ENCODE measurements at places on chromosomes 6 and 20.
A peak's percentile ranks its signal among the peaks of the same experiment; 100 is the strongest.

DNA sequence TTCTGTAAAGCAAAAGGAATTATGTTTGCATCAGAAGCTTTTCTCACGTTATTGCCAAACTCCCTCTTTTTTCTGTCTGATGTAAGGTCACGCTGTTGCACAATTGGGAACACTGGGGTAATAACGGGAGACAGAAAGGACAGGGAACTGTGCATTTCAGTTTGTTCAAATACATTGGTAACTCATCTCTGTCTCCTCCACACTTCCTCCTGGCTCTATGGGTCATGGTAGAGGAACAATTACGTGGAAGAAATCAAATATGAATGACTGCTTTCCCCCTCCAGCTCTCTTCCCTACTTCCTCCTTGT, 132.2 kb upstream of the TNFAIP3 start:
- H3K27me3 ChIP-seq: no peaks in the 10 kb centered on the region
- no peaks in the 10 kb centered on the region for H3K36me3 ChIP-seq
- H3K4me3 ChIP-seq: no peak overlapping the region
- ATAC-seq: no peak
- peaks cover 16% of the 10 kb centered on the region for H3K4me1 ChIP-seq

DNA sequence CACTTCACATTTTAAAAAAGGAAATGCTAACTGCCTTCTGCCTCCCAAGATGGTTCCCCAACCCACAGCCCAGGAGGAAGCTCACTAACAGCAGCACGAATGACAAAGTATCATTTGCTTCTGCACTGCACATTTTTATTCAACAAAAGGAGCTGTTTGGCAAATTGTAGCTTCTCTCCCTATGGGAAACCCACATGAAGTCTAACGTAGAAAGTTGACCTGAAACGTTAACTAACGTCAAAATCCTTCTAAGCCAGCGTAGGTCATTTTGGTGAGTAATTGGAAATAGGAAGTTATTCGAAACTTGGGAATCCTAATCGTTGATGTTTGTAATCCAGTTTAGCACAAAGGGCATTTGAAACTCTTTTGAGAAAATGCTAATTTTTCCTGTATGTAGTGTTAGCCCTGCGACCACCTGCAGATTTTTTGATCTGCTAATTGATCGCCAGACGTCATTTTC, 2.9 kb downstream of the SALL4 start:
- no peak overlapping the region for H3K4me3 ChIP-seq
- H3K4me1 ChIP-seq: no peaks in the 10 kb centered on the region
- no peaks in the 10 kb centered on the region for H3K36me3 ChIP-seq
- no peak overlapping the region for H3K27ac ChIP-seq

DNA sequence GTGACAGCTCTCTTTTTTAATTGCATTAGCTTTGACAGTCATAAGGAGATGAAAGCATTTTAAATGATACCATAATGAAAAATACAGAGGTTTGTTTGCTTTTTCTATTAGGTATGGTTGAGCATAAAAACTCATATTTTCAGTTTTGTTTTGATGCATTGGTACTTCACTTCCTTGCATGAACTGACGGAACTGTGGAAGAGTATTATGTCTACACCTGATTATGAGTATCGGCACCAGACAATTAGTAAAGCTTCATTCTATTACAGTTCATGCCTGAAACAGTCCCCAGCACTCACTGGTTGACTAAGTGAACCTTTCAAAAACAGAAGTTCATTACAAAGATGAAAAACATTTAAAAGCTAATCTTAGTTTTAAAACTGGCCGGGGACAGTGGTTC, 593.0 kb downstream of the GRIK2 start:
- no peak for ATAC-seq
- no peaks in the 10 kb centered on the region for H3K4me1 ChIP-seq
- H3K36me3 ChIP-seq: no peaks in the 10 kb centered on the region

DNA sequence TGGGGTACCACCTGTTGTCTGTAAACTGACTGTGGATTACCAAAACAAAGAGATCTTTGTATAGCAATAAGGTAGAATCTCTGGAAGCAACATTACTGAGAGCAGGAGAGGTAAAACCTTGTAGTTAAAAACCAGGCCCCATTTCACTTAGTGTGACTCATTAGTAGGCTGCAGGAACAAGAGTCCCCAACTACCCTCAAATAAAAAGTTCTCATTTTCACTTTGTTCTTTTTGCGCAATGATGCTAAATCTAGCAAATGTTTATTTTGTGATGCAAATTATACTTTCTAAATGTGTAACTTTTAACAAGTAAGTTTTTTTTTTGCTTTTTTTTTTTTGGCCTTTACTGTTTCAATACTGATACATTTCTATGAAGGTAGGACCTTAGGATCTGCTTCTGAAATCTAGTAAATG, 67.1 kb downstream of the ESF1 start:
- no peak for ATAC-seq
- H3K27ac ChIP-seq: no peak overlapping the region
- H3K36me3 ChIP-seq: peaks cover 90% of the 10 kb centered on the region
- H3K27me3 ChIP-seq: no peaks in the 10 kb centered on the region

- no peak overlapping the region for H3K4me3 ChIP-seq
- no peaks in the 10 kb centered on the region for H3K4me1 ChIP-seq
- no peak for ATAC-seq
- H3K27me3 ChIP-seq: no peaks in the 10 kb centered on the region
- H3K27ac ChIP-seq: no peak overlapping the region
Measured at GRCh38 chr20:44231713-44232468, 15.2 kb upstream of the GDAP1L1 start.

GRCh38 chr6:23498013-23498412, 628.0 kb upstream of the NRSN1 start:
- H3K4me1 ChIP-seq: no peaks in the 10 kb centered on the region
- ATAC-seq: no peak
- no peaks in the 10 kb centered on the region for H3K27me3 ChIP-seq
- H3K27ac ChIP-seq: no peak overlapping the region

- H3K27ac ChIP-seq: no peak overlapping the region
- H3K4me3 ChIP-seq: no peak overlapping the region
- ATAC-seq: no peak
- no peaks in the 10 kb centered on the region for H3K36me3 ChIP-seq
- H3K4me1 ChIP-seq: no peaks in the 10 kb centered on the region
Measured at GRCh38 chr6:168526841-168527281, 85.9 kb downstream of the SMOC2 start.

GRCh38 chr6:64685401-64685800, 1021.6 kb downstream of the EYS start:
- H3K4me1 ChIP-seq: no peaks in the 10 kb centered on the region
- H3K27me3 ChIP-seq: no peaks in the 10 kb centered on the region
- no peak for ATAC-seq
- H3K36me3 ChIP-seq: no peaks in the 10 kb centered on the region

- no peaks in the 10 kb centered on the region for H3K36me3 ChIP-seq
- H3K27me3 ChIP-seq: no peaks in the 10 kb centered on the region
- H3K4me1 ChIP-seq: no peaks in the 10 kb centered on the region
- H3K27ac ChIP-seq: no peak overlapping the region
- H3K4me3 ChIP-seq: no peak overlapping the region
- no peak for ATAC-seq
Measured at GRCh38 chr6:25484900-25485299, 167.1 kb upstream of the SCGN start.

GRCh38 chr6:137850816-137851602, 16.1 kb upstream of the TNFAIP3 start:
- H3K27ac ChIP-seq: peak overlapping the region; percentile 89
- H3K27me3 ChIP-seq: no peaks in the 10 kb centered on the region
- H3K4me3 ChIP-seq: peak overlapping the region; percentile 63

DNA sequence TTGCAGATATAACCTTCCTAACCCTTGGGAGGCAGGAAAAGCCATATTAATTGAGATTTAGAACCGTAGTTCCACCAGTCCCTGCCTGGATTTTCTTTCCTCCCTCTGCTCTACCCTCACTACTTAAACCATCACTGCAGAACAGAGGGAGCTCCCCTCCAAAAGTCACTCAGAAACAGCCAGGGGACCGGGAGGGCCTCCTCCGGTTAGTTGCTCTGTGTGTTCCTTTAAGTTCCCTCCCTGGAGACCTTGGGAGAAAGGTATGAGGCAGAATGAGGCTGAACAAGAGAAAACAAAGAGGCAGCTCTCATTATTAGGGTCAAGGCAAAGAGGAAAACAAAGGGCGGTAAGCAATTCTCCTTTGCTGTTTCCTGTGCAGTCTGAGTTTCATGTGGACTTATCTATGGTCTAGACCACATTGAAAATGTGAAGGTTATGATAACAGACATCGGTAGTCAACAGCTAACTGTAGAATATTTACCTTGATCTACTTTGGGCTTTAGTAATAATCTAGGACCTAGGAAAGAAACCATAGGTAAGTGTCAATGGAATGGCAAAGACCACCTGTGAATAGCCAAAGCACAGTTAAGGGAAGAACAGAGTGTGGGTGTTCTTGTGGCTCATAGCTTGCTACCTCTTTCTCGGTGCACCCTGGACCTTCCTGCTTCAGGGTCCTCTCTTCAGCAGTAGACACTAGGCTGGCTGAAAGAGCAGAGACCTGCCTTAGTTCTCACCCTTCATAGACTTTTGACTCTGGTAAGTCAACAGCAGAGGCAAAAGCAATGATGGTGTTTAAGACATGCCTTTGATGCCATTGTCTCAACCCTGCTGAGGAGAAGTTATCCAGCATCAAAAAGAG, 250.9 kb upstream of the CITED2 start:
- H3K4me1 ChIP-seq: no peaks in the 10 kb centered on the region
- H3K27me3 ChIP-seq: no peaks in the 10 kb centered on the region
- no peaks in the 10 kb centered on the region for H3K36me3 ChIP-seq

DNA sequence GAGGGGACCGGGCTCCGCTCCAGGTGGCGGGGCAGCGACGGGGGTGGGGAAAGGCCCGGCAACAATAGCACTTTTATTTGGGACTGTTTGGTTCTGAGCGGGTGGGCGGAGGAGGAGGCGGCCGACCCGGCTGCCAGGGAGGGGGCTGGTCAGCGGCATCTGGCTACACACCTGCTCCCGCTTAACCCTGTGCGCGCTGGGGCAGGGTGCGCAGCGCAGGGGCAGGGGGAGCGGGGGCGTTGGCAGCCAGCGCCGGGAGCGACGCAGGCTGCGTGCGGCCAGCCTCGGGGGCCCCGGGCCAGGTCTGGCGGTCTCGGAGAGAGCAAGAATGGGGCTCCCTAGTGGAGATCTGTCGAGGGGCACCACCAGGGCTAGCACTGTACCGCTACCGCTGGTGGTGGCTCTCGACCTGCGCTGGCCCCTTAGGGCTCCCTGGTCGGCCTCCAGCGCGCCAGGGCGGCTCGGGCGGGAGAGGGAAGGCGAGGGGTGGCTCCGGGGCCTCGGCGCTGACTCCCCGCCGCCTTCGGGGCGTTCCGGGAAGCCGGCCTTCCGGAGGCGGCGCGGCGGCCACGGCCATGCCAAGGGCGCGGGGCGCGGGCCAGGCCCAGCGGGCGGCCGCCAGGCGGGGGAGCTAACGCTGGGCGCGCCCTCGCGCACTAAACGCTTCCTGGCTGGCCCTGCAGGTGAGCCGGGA, 92.4 kb downstream of the NCR2 start:
- peaks cover 6% of the 10 kb centered on the region for H3K4me1 ChIP-seq
- H3K27me3 ChIP-seq: peaks cover 5% of the 10 kb centered on the region
- no peak overlapping the region for H3K27ac ChIP-seq
- peak overlapping the region; percentile 78 for H3K4me3 ChIP-seq

Measured in activated T-helper 17 cell treated with anti-CD3 and anti-CD28 coated beads, Interleukin-2, amount 50 U/mL, for 72 hours (primary cell).